Right atrium auricular region (tissue), 2 donors: ENCODE measurements at places on chromosomes 6 and 20.

DNA sequence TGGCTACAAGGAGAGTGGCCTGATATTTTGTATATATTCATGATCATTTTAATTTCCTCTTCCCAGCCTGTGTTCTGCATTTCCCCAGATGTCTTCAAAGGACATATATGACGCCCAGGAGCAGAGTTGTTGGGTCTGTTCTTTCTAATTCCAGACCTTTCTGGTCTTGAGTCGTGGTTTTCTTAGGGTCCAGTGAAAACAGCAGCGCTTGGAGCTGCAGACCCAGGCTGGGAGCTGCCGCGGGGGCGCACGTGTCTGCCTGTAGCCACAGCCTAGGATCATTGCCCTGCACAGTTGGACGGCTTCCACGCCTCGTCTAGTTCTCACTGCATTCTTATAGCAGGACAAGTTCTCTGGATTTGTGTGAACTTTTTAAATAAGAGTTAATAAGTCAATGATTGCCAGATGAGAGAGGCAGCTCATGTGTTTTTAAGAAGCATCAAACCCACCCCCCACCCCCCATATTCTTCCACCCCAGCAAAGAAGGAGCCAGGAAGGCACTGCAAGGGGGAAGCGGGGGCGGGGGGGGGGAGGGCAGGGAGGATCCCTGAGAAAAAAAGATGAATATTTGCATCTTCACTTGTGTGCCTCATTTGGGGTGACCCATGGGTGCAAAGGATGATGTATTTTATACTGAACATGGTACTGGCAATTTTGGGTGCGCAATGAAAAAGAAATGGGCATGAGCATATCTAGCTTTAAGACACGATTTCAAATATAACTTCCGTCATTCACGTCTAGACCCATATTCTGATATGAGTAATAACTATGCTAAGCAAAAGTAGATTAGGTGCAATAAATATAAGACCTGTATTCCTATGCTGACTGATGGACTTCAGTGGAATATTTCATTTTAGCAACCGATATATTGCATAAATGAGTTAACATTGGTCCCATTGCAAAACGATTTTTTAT is 160.0 kb downstream of the TBXT start:
- no peaks in the 10 kb centered on the region for H3K36me3 ChIP-seq
- no peak for DNase-seq
- H3K27ac ChIP-seq = no peak overlapping the region
- peaks cover 7% of the 10 kb centered on the region for H3K27me3 ChIP-seq
- H3K4me1 ChIP-seq = peaks cover 44% of the 10 kb centered on the region

GRCh38 chr6:160038479-160038878 is 69.6 kb downstream of the IGF2R start:
- H3K4me1 ChIP-seq = peaks cover 40% of the 10 kb centered on the region
- H3K4me3 ChIP-seq = no peak overlapping the region
- H3K27ac ChIP-seq = no peak overlapping the region
- no peak for DNase-seq
- H3K36me3 ChIP-seq = peaks cover 22% of the 10 kb centered on the region

DNA sequence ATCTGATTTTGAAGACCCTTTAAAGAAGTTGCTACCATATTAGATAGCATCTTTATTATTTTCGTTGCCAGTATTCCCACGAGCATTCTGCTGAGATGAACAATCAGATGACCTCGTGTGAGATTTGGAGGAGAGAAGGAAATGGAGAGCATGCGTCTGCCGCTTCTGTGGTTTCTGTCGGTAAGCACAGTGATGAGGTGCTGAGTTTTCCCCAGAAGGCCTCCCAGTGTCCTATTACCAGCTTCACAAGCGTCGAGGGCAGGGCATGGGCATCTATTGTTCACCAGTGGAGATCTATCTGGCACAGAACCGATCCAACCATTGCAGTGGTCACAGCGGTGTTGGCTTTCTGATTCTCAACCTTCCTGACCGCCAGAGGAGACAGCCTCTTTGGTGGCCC is 29.4 kb downstream of the TRAF3IP2 start:
- DNase-seq = no peak
- peak overlapping the region; percentile 48 for H3K27ac ChIP-seq
- H3K36me3 ChIP-seq = peaks cover 23% of the 10 kb centered on the region
- no peaks in the 10 kb centered on the region for H3K4me1 ChIP-seq
- no peaks in the 10 kb centered on the region for H3K27me3 ChIP-seq

GRCh38 chr20:5918856-5919625 is 31.3 kb downstream of the TRMT6 start:
- H3K27ac ChIP-seq = no peak overlapping the region
- H3K27me3 ChIP-seq = no peaks in the 10 kb centered on the region
- H3K4me3 ChIP-seq = no peak overlapping the region
- DNase-seq = no peak

GRCh38 chr6:79862126-79862525 is 85.2 kb downstream of the ELOVL4 start:
- no peaks in the 10 kb centered on the region for H3K36me3 ChIP-seq
- no peaks in the 10 kb centered on the region for H3K4me1 ChIP-seq
- DNase-seq = no peak
- no peak overlapping the region for H3K4me3 ChIP-seq
- no peak overlapping the region for H3K27ac ChIP-seq
